ENCODE measurements at places on chromosomes 4 and X. TPM values are rescaled to one million over a fixed set of nuclear protein-coding genes. Genes with fewer than 3 reads are reported as not detected.

ZIC3 gene
- 0.23 TPM for polyA plus RNA-seq

C4orf54 gene
- 83.6 TPM for polyA plus RNA-seq

MANBA gene
- polyA plus RNA-seq = 8.0 TPM

CCDC120 gene
- 3.6 TPM for polyA plus RNA-seq

PDGFC gene
- polyA plus RNA-seq = 31.8 TPM

ARMCX1 gene
- polyA plus RNA-seq = 81.0 TPM

BMP3 gene
- polyA plus RNA-seq = 2.8 TPM

DNA sequence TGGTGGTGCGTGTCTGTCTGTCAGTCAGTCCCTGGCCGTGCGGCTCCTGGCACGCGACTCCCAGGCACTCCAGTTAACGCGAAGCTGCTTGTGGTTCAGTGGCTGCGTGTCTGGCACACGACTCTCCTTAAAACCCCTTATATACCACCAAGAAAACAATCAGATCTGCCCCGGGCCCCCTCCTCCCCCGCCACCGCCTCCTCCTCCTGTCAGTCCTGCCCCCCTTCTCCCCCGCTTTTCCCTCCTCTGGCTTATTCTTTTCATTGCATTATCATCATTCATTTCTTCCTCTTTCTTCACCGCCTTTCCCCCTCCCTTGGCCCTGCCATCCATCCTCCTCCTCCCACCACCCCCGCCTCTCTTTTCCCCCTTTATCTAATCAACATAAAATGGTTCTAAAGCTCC, at the start of gene NEUROG2:
Gene NEUROG2, minus strand, starts transcription at position 115 of the 405 bp plus-strand sequence. CDS start 705 bp downstream, outside the sequence.
- DNase-seq = no peak

DNA sequence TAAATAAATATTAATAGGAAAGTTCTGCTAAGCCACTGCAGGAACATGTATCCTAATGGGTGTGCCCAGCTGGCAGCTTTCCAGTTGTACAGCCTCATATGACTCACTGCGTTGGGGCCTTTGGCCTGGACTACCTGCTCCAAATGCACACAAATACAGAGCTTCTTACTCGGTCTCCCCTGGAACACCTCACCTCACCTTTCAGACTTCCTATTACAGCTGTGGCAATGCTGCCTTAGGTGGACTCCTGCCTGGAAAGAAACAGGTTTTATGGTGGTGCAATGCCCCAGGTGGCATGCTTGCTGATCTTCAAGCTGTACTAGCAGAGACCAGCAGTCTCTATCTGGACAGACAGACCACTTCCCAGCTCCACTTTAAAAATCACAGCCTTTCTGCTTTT, 85.7 kb upstream of the EXOC1L start:
- DNase-seq = peak; percentile 32

DNA sequence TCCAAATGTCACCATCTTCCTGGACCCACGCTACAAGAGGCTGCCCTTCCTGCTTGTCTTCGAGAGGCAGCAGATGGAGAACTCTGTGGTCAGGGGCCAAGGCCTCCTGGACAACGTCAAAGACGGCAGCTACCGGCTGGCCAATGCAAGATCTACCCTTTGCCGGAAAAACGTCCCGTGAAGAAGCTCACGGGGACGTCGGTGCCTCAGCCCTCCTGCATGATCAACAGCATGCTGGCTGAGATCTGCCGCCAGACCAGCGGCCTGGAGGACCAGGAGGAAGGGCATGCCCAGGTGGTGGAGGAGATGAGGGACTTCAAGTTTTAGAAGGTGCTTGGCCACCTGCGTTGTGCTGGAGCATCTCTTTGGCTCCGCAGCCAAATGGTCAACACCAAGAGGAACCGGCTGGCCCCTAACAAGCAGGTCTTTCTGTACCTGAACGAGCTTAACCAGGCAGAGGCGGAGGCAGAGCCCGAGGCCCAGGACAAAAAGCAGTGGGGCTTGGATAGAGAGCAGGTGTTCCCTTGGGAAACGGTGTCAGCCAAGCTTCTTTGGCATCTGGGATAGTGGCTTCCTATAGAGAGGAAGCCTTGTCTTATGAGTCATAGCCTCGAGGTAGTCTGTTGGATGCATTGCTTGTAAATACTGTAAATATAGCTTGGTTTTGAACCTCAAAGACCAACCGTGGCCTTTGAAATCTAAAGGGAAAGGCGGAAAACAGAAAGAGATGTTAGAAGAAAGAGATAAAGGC, 94.8 kb upstream of the ELOVL6 start:
- no peak for DNase-seq

- no peak for DNase-seq
Observed at GRCh38 chr4:174633399-174633798, 111.1 kb upstream of the HPGD start.

DNA sequence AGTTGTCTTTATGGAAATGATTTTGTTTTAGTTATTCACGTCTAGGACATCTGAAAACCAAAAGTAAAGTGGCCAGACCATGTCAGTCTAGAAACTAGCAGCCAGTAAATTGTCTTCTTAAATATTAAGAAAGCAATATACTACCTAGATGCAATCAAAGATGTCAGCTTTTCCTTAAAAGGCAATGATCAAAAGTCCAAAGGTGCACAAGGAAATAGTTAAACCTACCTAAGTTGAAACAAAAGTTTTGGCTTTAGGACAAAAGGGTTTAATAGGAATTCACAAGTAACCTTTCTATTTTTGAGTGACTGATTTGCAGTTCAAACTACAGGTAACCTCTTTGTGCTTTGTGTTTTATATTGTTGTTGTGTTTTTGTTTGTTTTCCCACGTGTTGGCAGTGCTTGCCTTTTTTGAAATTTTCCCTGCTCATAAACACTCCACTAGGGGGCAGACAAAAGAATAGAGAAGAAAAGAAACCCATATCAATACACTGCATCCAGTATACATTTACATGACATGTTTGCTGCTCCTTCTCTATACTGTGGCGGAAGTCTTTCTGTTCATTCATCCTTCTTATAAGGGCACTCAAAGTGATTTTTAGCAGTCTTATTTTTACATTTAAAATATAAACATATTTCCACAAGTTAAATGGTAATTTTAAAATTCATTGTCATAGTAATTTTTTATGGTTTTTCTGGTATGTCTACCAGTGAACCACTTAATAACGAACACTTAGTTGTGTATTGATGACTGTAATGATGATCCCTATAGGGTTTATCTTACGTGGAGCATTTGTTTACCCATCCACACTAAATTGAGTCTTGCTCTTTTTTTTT, 62.7 kb downstream of the GAB1 start:
- DNase-seq = peak; percentile 47

DNA sequence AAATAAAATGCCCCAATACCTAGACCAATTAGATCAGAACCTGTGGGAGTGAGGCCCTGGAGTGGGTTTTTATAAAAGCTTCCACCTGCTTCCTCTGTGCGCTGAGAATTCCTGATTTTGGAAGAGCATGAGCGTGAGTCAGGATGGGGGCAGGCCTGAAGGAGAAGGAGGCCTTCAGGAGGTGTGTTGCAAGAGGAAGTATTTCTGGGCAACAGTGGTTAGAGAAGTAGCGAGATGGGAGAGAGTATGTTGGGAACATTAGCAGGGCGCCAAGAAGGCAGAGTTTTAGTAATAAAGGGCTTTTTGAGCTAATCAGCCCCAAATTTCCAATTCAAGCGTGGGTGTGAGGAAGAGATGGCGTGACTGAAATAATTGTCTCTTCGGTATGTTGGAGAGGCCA, 349.8 kb downstream of the UNC5C start:
- no peak for DNase-seq

DNA sequence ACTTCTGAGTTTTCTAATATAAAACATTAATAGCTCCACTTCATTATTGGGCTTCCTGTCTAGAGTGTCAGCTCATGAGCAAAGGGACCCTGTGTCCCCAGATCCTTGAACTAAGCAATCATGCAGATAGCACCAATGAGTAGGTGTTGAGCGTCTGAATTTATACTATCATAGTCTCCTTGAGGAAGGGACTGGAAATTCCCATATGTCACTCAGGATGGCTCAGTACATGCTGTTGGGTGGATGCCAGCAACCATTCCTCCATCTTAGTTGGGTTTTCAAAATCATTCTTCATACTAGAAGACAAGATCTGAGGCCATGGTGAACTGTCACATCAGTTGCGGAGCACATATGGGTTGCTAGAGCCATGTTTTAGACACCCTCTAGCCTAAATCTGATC, 27.7 kb downstream of the CD99 start:
- no peak for DNase-seq

DNA sequence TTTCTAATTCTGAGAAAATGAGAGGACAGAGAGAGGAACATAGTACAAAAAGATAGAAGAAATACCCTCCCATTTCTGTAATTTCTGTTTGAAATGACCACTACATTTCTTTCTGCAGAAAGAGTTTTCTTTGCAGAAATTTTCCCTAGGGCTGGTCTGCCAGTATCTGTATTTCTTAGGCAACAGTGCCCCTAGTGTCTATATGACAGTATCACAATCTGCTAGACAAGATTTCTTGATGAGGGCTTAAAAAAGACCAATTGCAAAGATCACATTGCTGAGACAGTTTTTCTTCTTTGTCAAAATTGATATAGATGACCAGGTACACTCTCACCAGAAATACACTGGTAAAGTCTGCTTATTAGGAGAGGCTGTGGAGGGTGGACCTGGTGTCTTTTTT, 81.0 kb upstream of the ZDHHC15 start:
- DNase-seq = peak; percentile 59

GRCh38 chrX:154333837-154334271, 38.3 kb downstream of the TKTL1 start:
- no peak for DNase-seq

DNA sequence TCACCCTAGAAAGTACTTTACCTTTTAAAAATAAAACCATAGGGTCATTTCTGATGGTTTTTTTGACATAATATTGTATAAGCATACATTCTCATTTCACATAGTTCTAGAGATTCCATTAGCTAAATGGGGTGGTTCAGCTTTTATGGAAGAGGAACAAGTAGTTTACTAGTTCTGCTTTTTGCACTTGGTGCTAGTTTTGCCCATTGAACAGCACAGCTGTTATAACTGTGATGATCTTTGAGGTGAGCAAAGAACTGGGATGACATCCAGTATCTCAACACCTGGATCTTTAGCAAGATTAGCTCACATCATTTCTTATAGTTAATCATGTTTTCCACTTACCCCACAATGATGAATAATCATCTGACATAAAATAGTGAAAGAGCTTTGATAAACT, 40.9 kb downstream of the MOB1B start:
- DNase-seq = peak; percentile 27

DNA sequence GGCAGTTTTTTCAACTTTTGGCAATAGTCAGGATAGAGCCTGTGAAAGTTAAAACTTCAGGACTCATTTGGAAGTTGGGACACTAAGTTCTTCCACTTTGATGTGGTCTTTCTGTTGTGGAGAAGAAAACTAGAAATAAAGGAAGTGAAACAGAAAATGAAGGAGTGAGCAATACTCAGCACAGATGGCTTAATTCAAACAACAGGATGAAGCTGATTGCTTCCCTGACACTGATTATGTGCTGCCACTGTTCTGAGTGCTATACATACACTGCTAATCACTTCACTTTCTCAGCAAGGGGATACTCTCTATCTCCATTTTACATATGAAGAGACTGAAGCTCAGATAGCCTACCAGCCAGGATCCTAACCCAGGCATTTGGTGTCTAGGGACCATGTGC, 235.1 kb upstream of the CPEB2 start:
- DNase-seq = peak; percentile 30

- peak; percentile 7 for DNase-seq
Observed at GRCh38 chrX:150926791-150927190, 28.3 kb upstream of the CD99L2 start.

GRCh38 chrX:39167791-39168190, 366.5 kb downstream of the MID1IP1 start:
- DNase-seq = no peak

- DNase-seq = peak; percentile 23
Observed at GRCh38 chrX:120514236-120514635, 45.1 kb upstream of the LAMP2 start.

- DNase-seq = no peak
Observed at GRCh38 chr4:24601121-24601520, 16.8 kb upstream of the DHX15 start.

DNA sequence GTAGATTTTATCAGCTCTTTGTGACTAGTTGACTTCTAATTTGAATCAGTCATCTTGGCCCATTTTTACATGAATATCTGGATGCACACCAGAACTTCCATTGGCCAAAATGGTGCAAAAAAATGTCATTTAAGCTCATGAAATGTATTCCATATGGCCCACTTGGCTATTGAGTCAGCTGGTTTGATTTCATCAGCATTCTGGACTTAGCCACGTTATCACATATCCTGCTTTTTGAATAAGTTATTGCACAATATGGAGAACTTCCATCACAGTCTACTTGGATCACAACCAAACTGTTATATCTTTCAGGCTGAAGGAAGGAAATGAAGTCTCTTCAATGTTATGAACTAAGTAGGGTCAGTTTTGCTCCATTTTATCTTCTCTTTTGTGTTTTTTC, 640.6 kb downstream of the PCDH7 start:
- DNase-seq = peak; percentile 80

DNA sequence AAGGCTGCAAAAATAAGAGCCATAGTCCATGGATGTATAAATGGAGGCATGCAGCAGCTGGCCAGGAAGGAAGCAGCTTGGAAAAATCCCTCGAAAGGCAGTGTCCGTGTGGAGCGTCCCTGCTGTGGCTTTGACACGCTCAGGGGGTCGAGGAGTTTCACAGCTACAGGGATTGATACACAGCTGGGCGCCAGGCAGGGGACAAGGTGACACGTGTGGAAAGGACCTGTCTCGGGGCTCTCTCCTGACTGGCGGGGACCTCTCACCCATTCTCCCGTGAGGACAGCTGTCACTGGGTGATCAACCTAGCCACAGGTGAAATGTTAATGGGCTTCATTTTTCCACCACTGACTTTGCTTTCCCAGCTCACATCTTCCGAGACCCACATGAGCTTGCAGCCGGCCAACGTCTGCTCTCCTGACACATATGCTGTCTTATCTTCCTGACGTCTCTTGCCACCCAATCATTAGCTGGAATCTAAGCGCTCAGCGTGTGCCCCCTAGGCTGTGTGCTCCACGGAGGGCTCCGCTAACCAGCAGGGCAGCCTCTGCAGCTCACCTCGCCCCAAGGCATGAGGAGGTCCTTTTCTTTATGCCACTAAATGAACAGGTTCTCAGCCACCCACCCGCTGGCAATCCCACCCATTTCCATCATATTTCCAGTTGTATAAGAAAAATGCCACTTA, 89.4 kb upstream of the AFAP1 start:
- DNase-seq = no peak

DNA sequence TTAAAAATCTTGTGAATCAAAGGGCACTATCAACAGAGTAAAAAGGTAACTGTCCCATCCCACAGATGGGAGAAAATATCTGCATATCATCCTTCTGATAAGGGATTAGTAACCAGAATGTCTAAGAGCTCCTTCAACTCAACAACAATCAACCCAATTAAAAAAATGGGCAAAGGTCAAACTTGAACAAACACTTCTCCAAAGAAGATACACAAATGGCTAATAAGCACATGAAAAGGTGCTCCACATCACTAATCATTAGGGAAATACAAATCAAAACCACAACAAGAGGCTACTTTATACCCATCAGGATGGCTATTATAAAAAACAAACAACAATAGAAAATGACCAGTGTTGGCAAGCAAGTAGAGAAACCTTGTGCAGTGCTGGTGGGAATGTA, 43.3 kb downstream of the TMEM165 start:
- DNase-seq = no peak

- peak; percentile 5 for DNase-seq
Observed at GRCh38 chrX:32155044-32155638, 1056.2 kb downstream of the DMD start.
